ENCODE measurements at places on chromosomes 5 and 9. TPM values are rescaled to one million over a fixed set of nuclear protein-coding genes. Genes with fewer than 3 reads are reported as not detected.
A peak's percentile ranks its signal among the peaks of the same experiment; 100 is the strongest.

Gene MYO10
- total RNA-seq, result 72.3 TPM

Gene CCDC183
- total RNA-seq, result 0.87 TPM

Gene CD14
- not detected for total RNA-seq

Gene NEUROG1
- total RNA-seq, result not detected

Gene LPAR1
- 67.9 TPM for total RNA-seq

- no peak for DNase-seq
Observed at GRCh38 chr5:173289372-173289771, 38.8 kb downstream of the STC2 start.

DNA sequence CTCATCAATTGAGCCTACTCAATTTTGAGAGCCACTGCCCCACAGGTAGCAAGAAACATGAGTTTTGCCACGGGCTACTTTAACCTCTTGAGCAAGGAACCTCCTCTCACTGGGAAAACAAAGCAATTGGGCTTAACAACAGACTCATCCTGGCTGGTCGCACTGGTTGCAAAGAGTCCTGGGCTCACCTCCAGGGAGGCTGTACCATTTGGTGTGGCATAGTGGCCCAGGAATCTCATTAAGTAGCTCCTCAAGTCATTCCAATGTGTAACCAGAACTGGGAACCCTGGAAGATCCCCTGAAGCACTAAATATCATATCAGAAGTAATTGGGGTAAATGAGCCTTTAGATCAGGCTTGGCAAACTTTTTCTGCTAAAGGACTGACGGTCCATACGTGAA lies 78.5 kb downstream of the MYO10 start:
- peak; percentile 68 for DNase-seq

GRCh38 chr9:2570615-2571479 lies 50.7 kb upstream of the VLDLR start:
- peak; percentile 93 for DNase-seq

DNA sequence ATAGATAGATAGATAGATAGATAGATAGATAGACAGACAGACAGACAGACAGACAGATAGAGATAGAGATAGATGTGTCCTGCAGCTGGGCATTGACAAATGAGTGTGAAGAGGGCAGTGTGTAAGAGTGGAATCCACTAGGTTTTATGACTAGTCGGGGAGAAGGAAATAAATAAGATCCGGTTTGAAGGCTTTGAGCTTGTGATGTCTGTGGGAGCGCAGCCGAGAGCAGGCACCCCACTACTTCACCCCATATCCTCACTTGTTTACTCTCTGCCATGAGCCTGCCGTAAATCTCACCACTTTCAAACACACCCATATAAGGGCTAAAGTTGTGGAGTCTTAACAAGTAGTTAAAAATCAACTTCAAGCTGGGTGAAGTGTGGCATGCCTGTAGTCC lies 1.4 kb upstream of the SUSD1 start:
- DNase-seq, result no peak

- DNase-seq, result no peak
Observed at GRCh38 chr5:74549384-74549783, 91.1 kb downstream of the ENC1 start.

DNA sequence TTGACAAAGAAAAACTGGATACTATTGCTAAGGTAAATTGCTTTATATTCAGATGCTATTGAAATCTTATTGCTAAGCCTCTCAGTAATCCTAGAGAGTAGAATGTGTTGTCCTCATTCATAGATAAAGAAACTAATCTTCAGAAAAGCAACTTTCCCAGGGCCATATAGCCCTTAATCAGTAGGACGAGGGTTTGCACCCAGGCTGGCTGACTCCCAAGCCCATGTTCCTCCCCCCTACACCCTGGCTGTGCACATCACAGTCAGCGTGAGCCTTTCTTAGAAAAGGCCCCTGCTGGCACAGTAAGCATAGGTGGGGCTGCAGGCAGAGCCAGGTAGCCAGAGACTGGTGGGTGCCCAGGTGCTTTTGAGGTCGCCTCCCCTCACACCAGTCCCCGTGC lies 15.8 kb upstream of the GLIPR2 start:
- no peak for DNase-seq

- DNase-seq, result no peak
Observed at GRCh38 chr5:118619823-118620222, 368.5 kb downstream of the DTWD2 start.

- peak; percentile 53 for DNase-seq
Observed at GRCh38 chr5:122101636-122102285, 23.7 kb upstream of the LOX start.

GRCh38 chr9:106286249-106286648 lies 576.7 kb upstream of the ZNF462 start:
- peak; percentile 51 for DNase-seq

GRCh38 chr9:120740132-120740531 lies 25.9 kb upstream of the MEGF9 start:
- DNase-seq, result no peak

DNA sequence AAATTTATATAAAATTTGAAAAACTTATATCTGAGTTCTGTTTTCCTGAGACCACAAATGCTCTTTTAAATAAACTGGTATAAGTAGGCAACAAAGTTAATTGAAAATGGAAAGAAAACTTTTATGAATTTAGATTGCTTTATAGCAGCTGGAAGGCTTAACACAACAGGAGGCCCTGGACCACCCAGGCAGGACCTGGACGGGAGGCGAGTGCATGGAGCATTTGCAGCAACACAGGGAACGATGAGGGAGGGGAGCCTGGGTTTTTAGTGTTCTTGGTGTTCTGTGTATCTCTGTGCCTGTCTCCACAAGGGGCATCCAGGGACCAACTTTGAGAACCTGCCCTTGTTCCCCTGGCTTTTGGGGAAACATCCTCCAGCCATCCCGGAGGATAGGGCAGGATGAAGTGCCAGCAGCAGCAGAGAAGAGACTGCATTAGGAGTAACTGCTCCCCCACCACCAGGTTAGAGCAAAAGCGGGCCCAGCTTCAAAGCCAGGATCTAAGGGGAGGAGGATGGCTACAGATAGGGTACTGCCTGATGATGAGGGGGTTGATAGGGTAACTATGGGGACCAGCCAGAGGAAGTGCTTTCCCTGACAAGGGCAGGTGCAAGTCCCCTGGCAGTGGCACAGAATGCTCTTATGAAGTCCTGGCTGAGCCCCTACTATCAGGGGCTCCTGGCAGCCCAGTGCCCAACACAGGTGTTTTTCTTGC lies 6.7 kb upstream of the SPATA31E1 start:
- DNase-seq, result no peak

- no peak for DNase-seq
Observed at GRCh38 chr5:14316471-14316870, 173.3 kb downstream of the TRIO start.

DNA sequence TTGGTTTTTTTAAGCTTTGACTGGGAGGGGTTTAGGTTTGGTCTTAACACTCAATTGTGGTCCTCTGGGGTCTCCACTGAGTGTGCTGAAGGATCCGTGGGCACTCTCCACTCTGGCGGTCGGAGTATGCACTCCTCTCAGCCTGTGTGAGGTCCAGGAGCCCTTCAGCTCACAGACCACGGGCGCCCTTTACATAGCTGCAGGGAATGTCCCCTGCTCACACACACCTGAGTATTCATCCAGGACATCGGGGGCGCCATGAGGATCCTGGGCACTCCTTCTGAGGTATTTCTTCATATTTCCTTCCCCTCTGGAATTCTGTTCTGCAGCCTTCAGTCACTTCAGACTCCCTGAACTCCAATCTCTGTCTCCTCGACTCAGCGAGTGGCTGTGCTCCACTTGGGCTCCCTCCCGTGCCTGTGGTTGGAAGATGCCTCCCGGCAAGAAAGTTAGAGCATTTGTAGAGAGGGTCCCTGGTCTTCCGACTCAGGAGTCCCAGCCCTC lies 12.5 kb downstream of the TRIP13 start:
- no peak for DNase-seq

DNA sequence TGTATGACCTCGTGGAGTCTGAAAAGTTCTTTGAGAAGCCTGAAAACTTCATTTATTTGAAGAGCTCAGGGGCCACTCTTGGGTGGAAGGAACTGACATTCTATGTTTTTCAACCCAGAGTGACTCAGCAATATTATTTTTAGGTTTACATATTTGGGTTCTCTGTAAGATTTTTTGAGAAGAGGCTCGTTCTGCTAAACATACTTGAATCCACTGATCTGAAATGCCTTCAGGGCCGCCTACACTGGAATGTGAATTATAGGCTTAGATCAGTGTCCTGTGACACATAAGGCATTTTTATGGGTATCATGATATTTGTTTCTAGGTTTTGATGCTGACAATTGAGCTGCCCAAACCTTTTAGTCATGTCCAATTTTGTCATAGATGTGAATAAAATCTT lies 86.2 kb downstream of the PSAT1 start:
- peak; percentile 54 for DNase-seq

- no peak for DNase-seq
Observed at GRCh38 chr9:127221695-127222094, 42.9 kb upstream of the GARNL3 start.

DNA sequence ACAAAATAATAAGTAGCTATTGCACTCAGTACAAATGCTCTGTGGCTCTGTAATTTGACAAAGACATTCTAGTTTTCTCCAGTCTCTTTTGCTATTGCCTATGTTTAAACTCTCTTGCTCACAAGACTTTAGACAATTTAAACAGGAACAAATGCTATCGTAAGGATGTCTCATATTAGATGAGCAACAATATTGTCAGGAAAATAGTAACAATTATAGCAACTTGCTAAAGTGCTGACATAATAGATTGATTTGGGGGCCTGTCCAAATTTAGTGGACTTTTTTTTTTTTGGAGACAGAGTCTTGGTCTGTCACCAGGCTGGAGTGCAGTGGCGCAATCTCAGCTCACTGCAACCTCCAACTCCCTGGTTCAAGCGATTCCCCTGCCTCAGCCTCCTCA lies 11.8 kb downstream of the KIF2A start:
- DNase-seq, result no peak

GRCh38 chr5:178421128-178421527 lies 169.1 kb downstream of the COL23A1 start:
- no peak for DNase-seq

DNA sequence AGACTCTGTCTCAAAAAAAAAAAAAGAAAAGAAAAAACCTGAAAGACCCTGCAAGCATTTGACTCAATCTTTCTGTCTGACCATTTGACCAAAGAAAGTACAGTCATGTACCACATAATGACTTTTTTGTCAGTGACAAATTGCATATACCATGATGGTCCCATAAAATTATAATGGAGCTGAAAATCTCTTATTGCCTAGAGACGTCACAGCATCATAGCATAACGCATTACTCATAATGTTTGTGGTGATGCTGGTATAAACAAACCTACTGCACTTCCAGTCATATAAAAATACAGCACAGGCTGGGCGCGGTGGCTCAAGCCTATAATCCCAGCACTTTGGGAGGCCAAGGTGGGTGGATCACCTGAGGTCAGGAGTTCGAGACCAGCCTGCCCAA lies 10.5 kb downstream of the ECM2 start:
- peak; percentile 11 for DNase-seq

DNA sequence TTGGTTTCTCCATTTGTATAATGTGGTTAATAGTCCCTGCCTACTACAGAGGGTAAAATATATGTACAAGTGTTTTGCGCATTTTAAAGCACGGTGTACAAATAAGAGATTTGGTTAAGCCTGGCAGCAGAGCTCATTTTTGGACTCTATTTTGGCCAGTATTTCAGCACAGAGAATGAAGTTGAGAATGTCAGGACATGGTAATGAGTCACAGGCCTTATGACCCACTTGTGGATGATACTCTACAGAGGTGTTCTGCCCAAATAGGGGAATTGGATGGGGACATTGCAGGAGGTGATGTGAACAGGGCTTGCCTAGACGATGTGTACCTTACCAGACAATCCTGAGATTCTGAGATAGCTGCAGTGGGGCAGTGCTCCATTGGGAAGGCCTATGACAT lies 50.6 kb downstream of the MELK start:
- peak; percentile 1 for DNase-seq

DNA sequence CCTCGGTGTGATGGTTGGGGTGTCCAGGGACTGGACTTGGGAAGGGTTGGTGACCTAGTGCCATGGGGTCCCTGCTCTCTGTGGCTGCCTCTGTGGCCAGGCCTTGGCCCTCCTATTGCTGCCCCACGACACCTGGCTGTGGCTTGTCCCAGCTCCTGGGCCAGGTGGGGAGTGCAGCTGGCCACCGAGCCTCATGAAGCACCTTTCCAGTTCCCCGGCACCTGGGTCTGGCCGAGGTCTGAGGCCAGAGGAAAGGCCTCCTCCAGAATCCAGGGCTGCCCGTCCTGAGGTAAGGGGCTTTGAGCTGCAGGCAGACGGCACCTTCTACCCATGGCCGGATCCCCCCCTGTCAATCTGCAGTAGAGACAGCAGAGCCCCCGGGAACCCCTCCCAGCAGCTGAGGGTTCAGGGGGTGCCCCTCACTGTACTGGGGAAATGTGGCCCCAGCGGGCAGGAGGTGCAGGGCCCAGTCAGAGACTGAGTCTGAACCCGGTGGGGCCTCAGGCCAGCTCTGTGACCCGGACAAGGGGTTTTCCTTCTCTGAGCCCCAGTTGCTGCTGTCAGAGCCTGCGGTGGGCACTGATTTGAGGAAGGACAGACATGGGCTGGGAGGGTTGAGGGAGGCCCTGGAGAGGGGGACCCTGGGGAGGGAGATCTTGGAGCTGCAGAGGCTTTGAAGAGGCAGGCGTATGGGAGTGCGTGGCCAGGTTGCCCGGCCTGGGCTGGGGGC lies 54.5 kb downstream of the RXRA start:
- DNase-seq, result no peak

GRCh38 chr9:121958530-121958929 lies 134.6 kb downstream of the TTLL11 start:
- DNase-seq, result peak; percentile 73

GRCh38 chr9:131407717-131408195 lies 13.9 kb downstream of the PRRC2B start:
- no peak for DNase-seq

- peak; percentile 87 for DNase-seq
Observed at GRCh38 chr9:86792136-86792535, 155.2 kb downstream of the GAS1 start.

DNA sequence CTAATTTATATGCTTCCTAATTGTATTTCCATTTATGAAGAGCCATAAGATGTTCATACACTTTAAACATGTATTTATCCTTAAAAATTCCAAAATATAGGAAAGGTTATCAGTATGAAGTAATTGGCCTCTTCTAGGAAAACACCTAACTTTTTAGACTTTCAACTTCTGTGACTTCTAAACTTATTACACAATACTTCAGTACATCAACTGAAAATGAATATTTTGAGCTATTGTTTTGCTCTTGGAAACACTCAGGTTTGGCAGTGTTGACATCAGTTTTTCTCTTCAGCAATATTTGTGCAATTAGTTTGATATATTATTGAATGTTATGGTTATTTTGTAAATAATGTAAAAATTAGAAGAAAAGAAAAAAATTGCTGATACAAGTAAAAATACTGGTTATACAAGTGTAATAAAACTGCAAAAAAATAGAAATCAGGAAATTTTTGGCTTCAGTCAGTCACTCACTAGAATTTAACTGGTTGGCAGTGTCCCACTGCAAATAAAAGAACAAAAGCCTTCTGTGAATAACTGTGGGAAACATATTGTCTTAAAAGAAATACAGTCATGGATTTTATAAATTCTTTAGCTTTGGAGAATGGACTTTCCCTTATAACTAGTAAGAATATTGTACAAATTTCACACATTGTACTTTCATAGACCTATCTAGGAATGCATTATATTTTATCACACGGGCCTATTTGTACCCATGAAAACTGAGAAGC lies 635.9 kb downstream of the TLE1 start:
- DNase-seq, result peak; percentile 49

- DNase-seq, result no peak
Observed at GRCh38 chr5:83285661-83286398, 185.7 kb upstream of the VCAN start.
